ENCODE measurements at places on chromosomes 2 and 18. TPM values are rescaled to one million over a fixed set of nuclear protein-coding genes. Genes with fewer than 3 reads are reported as not detected.

- no peak for DNase-seq
Observed at GRCh38 chr2:239544143-239544917, 143.5 kb upstream of the HDAC4 start.

GRCh38 chr2:196453613-196454047, 185.9 kb upstream of the CCDC150 start:
- peak; percentile 72 for DNase-seq

GRCh38 chr2:241378816-241379215, 22.7 kb downstream of the FARP2 start:
- no peak for DNase-seq

- peak; percentile 92 for DNase-seq
Observed at GRCh38 chr2:53969285-53969967, 1.4 kb downstream of the PSME4 start.

DNA sequence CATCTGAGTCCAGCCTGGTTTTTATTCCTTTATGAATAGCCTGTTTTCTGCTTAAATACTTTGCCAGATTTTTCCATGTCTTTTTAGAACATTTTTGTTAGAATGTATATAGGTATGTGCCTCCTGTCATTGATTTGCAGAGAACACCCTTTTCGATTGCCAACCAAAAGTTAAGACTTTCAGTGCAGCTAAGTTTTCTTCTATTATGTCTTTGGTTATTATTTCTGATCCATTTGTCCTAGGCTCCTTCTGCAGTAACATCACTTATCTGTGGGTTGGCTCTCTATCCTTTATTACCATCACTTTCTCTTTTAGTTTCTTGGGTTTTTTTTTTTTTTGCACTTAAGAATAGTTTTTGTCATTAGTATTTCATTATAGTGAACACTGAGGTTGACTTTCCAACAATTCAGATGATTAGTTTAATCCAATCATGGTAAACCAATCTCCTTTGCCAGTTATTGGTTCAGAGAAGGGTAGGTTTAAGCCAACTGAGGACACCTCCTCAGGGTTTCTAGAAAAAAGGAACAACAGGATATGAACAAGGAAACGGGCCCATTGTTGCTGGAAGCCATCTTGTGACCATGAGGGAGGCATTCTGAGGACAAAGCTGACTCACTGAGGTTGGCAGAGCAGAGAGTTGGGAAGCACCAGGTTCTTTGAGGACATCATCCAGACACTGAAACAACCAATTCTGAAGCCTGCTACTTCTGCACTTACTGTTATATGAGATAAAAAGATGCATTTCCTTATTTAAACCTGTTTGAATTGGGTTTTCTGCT, 37.9 kb upstream of the GBX2 start:
- no peak for DNase-seq

- no peak for DNase-seq
Observed at GRCh38 chr2:217250013-217250524, 390.2 kb upstream of the TNP1 start.

GRCh38 chr2:101679801-101680487, 17.6 kb upstream of the MAP4K4 start:
- no peak for DNase-seq

GRCh38 chr2:207394812-207395534, 134.8 kb upstream of the CREB1 start:
- DNase-seq: peak; percentile 99

DNA sequence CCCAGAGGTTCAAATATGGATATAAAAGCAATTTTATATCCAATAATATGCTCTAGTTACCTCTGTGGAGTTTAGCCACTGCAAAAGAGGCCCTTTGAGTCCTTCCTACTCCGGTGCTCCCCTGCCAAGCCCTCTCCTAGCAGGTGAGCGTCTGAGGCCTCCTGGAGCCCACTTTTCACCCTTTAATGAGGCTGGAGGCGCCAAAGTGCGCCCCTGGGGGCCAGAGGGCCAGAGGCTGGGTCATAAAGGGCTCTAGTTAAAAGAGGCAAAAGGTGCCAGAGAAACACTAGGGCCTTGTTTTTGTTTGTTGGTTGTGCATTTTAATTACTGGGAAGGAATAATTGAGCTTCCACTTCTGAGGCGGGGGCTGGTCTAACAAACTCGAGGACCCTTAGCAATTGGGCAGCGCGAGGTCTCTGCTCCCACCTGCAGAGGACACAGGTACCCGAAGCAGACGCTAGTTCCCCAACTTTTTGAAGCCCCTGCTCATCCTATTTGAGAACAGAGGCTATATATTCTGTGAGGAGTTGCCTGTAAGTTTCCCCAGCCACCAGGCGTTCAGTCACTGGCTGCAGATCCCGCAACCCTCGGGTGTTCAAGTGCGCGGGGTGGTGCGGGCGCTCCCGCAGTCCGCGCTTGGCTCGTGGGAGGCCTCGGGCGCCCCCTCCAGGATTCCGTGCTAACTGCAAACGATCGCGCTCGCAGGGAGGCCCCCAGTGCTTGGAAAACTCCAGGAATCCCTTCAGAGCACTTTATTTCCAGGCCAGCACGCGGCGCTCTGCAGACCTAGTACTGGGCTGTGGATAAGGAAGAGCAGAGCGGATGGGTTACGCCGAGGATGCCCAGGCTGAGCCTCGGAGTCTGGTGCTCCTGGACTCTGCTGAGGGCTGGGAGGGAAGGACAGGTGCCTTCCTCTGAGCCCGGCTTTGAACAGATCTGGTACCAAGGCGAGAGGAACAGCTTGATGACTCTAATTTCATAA, 14.1 kb downstream of the MSGN1 start:
- peak; percentile 34 for DNase-seq

DNA sequence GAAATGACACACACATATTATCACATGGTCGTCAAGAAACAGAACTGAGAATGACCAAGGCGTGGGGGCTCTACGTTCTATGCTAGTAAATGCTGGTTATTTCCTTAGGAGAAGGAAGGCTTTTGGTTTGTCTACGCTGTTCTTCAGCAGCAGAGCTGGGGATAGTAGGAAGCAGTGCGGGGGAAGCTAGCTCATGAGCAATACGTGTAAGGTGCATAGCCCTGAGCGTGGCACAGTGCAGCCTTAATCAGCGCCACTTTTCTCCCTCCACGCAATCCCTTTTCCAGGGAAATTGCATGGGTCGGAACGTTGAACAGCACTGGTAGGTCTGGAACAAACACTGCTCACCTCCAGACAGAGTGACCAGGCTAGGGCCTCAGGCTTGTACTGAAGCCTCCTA, 199.6 kb upstream of the FBXO11 start:
- no peak for DNase-seq

DNA sequence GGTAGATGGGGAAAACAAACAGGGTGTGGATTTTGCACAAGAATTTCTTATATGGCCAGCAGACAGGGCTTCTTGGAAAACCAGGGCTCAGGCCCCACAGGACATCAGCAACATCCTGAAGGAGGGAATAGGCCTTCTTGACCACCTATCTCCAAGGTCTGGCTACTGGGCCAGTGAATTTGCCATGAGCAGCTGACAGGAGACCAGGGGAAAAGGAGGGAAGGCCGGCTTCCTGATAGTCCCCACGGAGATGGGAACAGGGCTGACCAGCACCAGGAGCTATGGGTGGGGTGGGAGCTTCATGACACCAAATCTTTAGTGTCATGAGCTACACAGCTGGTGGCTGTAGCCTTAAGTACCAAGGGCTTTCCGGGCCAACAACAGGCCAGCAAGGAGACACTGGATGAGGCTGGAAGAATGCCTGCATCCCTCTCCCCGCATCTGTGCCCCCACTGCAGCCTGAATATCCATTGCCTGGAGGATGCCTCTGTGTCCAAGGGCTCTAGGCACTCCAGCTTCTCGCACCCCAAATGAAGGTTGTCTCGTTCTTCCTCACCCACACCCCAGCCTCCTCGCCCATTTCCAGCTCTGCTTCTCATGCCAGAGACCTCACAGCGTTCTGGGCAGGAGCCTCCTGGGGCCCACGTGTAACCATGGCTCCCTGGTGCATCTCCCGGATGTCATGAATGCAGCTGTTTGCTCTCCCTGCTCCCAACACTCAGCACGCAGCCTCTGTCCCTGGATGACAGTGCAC, 74.8 kb downstream of the EMX1 start:
- no peak for DNase-seq

- no peak for DNase-seq
Observed at GRCh38 chr2:204078003-204078698, 141.6 kb downstream of the ICOS start.

DNA sequence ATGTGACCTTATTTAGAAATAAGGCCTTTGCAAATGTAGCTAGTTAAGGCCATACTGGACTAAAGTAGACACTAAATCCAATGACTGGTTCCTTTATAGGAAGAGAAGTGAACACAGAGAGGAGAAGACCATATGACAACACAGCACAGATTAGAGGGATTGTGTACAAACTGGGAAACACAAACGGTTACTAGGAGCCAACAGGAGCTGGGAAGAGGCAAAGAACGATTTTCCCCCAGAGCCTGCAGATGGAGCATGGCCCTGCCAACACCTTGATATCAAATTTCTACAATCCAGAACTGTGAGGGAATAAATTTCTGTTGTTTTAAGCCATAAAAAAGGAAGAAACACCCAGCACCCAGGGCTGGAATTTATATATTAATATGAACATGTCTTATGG, 38.7 kb upstream of the COL5A2 start:
- no peak for DNase-seq

- no peak for DNase-seq
Observed at GRCh38 chr2:200079356-200079755, 124.0 kb downstream of the MAIP1 start.

GRCh38 chr2:223779877-223780276, 57.5 kb downstream of the AP1S3 start:
- DNase-seq: peak; percentile 84

- DNase-seq: no peak
Observed at GRCh38 chr18:58941426-58942099, 76.9 kb downstream of the ZNF532 start.

DNA sequence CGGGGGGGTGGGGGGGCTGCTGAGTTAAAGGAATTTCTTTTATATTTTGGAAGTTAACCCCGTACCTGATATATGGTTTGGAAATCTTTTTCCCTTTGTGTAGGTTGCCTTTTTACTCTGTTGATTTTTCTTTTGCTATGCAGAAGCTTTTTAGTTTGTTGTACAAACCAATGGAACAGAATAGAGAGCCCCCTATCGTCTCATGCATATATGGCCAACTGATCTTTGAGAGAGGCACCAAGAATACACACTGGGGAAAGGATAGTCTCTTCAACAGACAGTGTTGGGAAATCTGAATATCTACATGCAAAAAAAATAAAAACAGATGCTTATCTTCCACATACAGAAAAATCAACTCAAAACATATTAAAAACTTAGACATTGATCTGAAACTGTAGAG, 647.8 kb upstream of the KLHL29 start:
- DNase-seq: no peak

GRCh38 chr2:232214053-232214452, 164.5 kb upstream of the ALPP start:
- no peak for DNase-seq

- DNase-seq: no peak
Observed at GRCh38 chr2:191151331-191151730, 537 bp upstream of the STAT4 start.

- DNase-seq: peak; percentile 71
Observed at GRCh38 chr2:20443276-20443920, 3.5 kb upstream of the RHOB start.

Gene NOSTRIN
- total RNA-seq: 0.69 TPM

Gene TIGD1
- 6.3 TPM for total RNA-seq

Gene RASGRP3
- 0.52 TPM for total RNA-seq

Gene COL4A3
- total RNA-seq: 0.73 TPM

Gene TLX2
- total RNA-seq: 3.4 TPM

Gene SPRED2
- total RNA-seq: 16.2 TPM

All from PC-3 (cell line).